ENCODE measurements at places on chromosomes 3 and 15.

DNA sequence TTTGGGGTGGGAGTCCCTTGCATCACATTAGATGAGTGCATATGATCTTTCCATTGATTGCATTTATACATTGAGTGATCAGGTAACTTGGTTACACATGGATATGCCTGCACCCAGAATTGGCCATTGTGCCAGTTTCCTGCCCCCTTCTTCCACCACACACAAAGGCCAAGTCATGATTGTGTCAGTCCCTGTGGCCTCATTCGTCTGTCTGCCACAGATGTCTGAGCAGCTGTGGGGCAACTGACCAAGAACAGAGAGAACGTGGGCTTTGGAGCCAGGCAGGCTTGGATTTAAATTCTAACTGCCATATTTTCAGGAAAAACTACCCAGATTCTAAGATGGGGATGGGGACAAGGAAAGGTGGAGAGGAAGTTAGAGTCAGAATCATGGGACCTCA, 27.0 kb downstream of the CCNL1 start:
- DNase-seq = no peak

GRCh38 chr3:40237889-40238571, 71.5 kb upstream of the EIF1B start:
- DNase-seq = no peak

DNA sequence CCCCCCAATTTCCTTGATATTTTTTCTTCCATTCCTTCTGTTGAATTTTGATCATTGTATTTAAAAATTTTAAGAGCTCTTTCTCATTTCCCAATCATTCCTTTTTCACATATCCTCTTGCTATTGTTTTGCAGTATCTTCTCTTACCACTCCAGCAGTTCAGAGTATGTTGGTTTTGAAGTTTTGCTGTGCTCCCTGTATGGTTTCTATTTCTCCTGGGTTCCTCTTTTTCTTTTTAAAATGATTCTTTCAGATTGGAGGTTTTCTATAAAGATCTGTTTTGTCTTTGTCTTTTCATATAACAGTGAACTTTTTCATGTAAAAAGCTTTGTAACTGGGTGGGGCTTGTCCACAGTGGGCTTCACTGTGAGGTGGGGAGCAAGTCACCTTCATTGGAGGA, 12.8 kb downstream of the USP3 start:
- DNase-seq = no peak

- peak; percentile 11 for DNase-seq
These were observed 73.1 kb downstream of the USF3 start for GRCh38 chr3:113623324-113623723.

GRCh38 chr15:94297558-94297957, 66.2 kb downstream of the MCTP2 start:
- DNase-seq = peak; percentile 66

DNA sequence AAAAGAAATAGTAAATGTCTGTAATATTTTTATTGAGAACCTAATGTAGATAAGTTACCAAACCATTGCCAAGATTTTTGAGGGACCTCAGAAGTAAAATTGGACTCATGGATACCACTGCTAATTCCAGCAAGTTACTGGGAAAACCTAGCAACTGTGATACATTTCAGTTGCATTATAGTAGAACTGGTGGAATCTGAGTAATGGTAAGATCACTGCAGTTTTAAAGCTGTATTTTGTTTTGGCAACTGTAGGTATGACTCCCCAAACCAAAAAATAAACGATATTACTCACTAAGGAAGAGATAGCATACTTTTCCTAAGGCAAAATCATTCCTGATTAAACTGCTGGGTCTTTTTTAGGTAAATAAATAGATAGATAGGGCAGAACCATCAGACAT, 54.0 kb downstream of the ARMC8 start:
- no peak for DNase-seq

- DNase-seq = no peak
These were observed 77.2 kb upstream of the TRPM1 start for GRCh38 chr15:31178705-31179104.

DNA sequence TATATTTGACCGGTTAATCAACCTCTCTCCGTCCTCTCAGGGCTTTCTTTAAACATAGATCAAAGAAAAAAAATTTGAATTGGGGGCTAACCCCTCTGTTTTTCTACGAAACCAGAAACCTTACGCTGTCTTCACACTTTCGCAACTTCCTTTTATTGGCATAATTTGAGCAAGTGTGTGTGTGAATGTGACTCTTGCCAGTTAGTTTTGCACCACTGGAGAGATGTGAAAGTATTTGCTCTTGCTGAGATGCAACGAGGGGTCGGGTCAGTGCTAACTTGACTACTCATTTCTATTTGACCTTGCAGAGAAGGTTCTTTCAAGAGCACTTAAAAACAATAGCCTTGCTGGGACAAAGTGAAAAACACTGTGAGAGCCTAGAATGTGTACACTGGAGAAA, 81.2 kb downstream of the FAM43A start:
- DNase-seq = no peak

GRCh38 chr3:128063865-128064264, 11.6 kb downstream of the SEC61A1 start:
- DNase-seq = no peak

- DNase-seq = no peak
These were observed 62.6 kb upstream of the PRR20G start for GRCh38 chr3:127350172-127351050.

- no peak for DNase-seq
These were observed 8.6 kb downstream of the NDUFB4 start for GRCh38 chr3:120604784-120605183.

DNA sequence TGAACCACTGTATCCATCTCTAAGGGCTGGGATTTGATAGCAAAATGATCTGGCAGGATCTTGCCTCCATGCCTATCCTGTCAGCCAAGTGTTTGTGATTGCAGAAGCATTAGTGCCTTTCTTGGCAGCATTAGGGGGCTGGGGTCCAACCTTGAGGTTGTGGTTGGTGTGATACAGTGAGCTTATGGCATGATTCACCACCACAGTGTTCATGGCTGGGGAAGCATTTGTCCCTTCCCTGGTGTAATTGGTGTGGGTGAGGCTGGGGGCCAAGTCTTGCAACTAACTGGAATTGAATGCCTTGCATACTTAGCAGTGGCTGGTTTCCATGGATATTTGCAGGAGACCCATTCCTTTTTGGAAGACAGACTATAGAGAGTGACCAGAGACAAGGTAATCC, 271.0 kb upstream of the TBL1XR1 start:
- DNase-seq = no peak

DNA sequence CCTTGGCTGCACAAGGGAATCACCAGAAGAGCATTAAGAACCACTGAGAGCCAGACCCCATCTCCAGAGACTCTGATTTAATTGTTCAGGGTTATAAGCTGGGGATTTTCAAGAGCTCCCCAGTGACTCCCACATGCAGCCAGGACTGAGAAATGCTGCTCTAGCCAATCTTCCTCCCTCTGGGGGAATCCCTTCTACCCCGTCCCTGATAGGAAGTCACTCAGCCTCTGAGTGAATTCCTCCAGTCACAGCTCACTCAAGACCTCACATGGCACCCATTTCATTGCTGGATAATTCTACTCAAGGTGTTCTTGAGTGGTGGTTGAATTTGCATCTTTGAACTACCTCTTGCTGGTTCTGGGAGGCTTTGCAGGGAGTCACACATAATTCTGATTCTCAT, 10.7 kb downstream of the CCR3 start:
- DNase-seq = no peak

GRCh38 chr3:143885780-143886427, 37.6 kb upstream of the SLC9A9 start:
- peak; percentile 24 for DNase-seq

DNA sequence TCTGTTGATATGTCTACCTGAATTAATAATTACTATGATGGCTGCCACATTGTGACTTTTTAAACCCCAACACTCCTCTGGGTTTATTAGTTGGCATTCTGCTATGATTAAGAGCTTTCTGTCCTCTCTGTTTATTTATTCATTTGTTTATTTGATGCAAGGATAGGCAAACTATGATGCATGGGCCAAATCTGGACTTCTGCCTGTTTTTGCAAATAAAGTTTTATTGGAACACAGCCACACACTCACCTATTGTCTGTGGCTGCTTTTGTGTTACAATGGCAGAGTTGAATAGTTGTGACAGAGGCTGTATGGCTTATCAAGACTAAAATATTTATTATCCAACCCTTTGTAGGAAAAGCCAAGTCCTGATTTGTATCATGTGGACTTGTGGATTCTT, 48.3 kb upstream of the C3orf80 start:
- DNase-seq = no peak

- DNase-seq = peak; percentile 86
These were observed 481 bp upstream of the CRYBG3 start for GRCh38 chr3:97821287-97821773.

GRCh38 chr3:42057561-42058211, 33.5 kb upstream of the TRAK1 start:
- peak; percentile 22 for DNase-seq

DNA sequence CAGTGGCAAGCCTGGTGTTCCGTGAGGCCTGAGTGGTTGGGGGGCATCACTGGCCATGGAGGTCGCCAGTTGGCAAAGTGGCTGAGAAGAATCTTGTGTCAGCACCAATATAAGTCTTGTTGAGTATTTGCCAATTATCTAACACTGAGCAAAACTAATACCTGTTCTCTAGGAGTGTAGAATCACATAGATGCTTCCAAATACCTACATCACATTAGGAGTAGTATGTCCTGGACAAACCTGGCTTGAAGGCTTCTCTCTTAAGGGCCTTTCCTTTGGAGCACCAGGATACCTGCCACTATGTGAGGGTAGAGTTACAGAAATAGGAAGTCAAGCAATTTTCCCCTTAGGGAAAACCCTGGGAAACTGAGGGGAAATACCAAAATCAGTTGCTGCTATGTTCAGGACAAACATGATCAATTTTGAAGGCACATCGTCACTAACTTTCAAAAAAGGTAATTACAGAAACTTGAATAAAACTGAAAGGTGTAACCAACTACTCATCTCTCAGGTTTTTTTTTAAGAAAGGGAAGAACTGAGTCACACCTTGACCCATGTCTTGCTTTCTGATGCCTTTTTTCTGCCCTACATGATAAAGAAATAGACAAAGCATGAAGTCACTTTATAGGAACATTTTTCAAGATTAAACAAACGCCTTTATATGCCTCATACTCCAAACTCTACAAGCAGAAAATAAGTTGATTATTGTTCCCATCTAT, 100.4 kb downstream of the IMPG2 start:
- DNase-seq = no peak

- DNase-seq = no peak
These were observed 97.2 kb downstream of the LIPC start for GRCh38 chr15:58529041-58529440.

DNA sequence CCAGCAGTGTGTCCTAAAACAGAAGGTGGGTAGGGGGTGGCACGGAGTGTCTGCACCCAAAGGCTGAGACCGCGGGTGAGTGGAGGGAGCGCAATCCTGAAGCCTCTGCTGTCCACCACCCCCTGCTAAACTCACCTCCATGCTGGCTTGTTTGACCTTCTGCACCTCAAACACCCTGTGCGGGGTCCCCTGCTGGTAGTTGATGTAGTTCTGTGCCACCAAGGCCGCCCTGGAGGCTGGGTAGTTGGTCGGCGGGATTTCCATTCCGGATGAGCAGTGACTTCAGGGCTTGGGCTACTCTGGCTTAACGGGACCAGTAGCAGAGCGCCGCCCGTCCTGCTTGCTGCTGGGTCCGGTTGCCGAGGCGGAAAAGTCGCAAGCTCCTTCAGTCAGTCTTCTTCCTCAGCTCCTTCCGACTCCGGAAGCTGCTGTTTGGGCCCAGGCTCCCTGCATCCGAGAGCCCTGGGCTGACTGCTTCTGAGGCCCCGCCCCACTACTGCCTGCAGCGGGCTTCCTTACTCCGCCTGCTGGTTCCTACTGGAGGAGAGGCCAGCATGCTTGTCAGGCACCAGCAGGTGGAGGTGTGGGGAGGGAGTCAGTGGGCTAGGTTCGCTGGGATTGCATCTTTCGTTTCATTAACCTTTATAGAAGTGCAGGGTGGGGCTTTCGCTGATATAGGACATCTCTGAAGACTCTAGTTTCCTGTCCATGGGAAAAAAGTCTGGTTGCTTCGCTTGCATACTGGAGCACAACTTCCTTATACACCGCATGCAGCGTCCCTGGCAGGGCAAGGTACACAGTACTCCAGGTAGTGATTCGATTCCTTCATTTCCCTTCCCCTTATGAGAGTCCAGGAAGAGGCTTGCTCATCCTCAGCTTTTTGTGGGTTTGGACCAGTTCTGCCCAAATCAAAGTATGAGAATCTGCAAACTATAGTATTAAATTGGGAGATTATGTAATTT, at the start of gene LXN:
Gene LXN, minus strand, starts transcription at position 434 of the 962 bp plus-strand sequence. Its CDS starts 170 bp downstream, at position 264.
- DNase-seq = peak; percentile 67

GRCh38 chr3:152835601-152836102, 721 bp downstream of the P2RY1 start:
- no peak for DNase-seq

GRCh38 chr15:41735046-41735445, 39.2 kb upstream of the MAPKBP1 start:
- DNase-seq = no peak

DNA sequence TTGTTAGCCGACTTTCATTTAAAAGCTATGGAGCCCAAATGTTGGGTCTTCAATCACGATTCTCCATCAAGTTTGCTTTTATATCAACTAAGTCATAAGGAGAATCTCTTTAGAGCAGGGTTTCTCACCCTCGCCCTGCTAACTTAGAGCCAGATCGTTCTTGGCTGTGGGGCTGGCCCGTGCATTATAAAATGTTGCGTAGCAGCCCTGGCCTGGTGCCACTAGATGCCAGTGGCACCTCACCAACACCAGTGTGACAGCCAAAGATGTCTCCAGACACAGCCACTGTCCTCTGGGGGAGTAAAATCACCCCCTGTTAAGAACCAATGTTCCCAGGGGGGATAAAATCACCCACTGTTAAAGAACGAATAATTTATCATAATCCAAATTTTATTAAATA, 226.1 kb downstream of the OCA2 start:
- DNase-seq = no peak

DNA sequence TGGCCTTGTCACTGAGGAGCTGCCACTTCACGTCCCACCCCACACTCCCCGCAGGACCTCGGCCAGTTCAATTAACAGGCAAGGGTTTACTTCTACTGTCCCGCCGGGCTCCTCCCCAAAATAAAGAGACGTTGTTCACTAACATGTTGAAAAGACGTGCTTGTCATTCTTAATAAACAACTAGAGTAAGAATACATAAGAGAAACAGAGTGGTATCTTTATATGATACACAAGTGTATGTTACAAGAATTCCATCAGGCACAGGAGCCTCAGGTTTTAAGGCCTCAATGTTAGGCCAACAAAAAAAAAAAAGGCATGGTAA, 326 bp upstream of the IMPDH2 start:
- DNase-seq = no peak

- no peak for DNase-seq
These were observed 138.9 kb upstream of the SGO1 start for GRCh38 chr3:20324664-20325478.

GRCh38 chr3:152362086-152362485, 93.4 kb downstream of the MBNL1 start:
- no peak for DNase-seq

- peak; percentile 35 for DNase-seq
These were observed 11.3 kb downstream of the TBC1D2B start for GRCh38 chr15:78065973-78066946.
